Mesothelial cell of epicardium (in vitro differentiated cells): ENCODE measurements at places on chromosomes 4 and X.

DNA sequence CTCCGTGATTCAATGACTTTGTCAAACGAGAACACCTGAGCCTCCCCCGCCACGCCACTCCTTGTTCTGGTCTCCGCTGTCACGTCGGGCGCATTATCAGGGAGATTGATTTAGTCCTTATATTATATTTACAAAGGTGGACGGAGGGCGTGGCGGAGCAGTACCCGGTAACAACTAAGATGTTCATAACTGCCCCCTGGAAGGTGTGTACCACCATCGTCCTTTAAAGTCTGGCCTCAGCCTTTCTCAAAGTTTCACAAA is 284.2 kb downstream of the PACRGL start:
- DNase-seq, result no peak

DNA sequence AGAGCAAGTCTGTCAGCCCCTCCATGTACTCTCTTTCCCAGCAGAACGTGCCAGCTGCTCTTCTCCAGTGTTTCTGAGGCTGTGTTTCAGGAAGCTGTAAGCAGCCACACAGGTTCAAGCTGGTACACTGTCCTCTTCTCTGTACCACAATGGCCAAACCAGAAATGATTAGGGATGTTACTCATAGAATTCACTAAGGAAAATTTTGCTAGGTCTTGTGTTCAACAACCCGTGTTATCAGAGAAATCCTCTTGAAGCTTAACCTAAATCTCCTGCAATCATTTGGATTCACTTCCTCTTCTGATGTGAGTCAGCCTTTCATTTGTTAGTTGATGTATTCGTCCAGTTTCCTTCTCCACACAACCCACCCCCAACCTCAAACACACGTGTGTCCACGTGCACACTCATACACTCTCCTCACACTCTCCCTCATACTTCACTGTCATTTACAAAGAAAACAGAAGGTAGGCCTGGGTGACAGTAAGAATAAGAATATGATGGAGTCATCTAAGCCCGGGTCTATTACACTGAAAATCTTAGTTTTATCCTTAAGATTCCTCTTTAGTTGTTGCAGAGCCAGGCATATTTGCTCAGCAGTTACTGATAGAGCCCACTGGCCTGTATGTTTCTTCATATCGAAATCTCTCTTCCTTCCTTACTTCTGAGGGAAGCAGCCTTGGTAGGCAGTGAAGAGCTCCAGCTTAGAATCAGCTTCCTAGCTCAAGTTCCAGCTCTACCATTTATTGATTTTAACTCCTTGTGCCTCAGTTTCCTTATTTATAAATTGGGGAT is 63.4 kb downstream of the DCUN1D4 start:
- no peak for DNase-seq

DNA sequence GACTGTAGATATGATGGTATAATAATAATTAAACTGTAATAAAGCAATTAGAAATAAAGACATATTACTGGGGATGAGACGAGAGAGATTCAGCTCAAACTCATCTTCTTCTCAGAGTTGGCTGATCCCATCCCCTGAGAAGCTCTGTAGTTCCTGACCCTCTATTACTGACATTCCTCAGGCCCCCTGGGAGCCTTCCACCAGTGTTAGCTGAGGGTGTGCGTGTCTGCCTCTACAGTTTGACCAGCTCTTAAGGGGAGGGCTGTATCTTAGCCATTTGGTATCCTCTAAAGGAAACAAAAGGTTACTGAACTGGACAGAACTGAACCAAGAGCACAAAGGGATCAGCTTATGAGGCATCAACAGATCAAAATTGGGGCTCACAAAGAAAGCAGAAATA is 11.2 kb downstream of the FHDC1 start:
- no peak for DNase-seq

DNA sequence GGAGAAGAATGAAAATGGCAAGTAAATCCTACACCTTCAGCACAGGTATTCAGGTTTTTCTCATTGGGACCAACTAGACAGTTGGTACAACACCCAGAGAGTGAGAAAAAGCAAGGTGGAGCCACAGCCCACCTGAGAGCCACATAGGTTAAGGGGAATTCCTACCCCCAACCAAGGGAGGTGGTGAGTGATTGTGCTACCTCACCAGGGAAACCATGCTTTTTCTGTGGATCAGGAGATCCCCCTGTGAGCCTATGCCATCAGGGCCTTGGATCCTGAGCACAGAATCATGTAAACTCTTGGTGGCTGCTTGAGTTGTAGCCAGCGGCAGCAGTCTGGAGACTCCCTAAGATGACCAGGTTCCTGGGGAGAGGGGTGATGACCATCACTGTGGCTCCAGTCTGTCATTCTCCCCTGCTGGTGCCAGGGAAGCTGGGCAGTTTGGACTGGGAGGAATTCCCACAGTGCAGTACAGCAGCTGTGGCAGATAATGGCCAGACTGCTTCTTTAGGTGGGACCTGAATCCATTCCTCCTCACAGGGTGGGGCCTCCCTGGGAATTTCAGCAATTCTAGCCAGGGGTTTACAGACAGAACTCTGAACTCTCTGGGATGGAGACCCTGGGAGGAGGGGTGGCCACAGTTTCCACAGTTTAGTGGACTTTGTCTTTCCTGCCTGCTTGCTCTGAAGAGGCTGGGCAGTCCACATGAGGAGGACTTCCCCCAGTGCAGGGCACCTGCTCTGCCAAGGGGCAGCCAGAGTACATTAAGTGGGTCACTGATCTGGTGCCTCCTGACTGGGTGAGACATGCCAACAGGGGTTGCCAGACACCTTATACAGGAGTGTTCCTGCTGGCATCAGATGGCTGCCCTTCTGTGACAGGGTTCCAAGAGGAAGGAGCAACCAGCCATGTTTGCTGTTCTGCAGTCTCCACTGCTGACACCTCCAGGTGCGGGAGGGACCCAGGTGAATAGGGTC is 43.2 kb downstream of the PARM1 start:
- no peak for DNase-seq

DNA sequence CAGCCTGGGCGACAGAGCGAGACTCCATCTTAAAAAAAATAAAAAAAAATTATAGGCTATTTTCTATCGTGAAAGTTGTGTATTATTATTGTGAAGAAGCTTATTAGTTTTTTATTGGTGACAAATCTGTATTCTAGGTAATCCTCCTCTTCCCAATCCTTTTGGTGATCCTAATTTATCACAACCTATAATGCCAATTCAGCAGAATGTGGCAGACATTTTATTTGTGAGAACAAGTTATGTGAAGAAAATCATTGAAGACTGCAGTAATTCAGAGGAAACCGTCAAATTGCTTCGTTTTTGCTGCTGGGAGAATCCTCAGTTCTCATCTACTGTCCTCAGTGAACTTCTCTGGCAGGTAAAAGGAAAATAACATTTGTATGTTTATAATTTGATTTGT is 109.4 kb upstream of the DDX3X start:
- DNase-seq, result no peak

- no peak for DNase-seq
These were observed 22.7 kb upstream of the HPGDS start for GRCh38 chr4:94365304-94365703.

- DNase-seq, result no peak
These were observed 40.5 kb upstream of the SPP1 start for GRCh38 chr4:87934973-87935372.

GRCh38 chrX:102651242-102652011 is at the start of gene GPRASP1:
Gene GPRASP1, plus strand, starts transcription at chrX:102651483. Its CDS starts 2,431 bp downstream, at chrX:102653914.
- DNase-seq, result peak; percentile 50
